Muscle of back (tissue), 13 donors: ENCODE measurements at places on chromosomes 5 and 9.

GRCh38 chr5:27594141-27594540 is 555.8 kb upstream of the CDH9 start:
- no peak for DNase-seq

GRCh38 chr5:77994943-77995342 is 218.8 kb upstream of the TBCA start:
- no peak for DNase-seq

DNA sequence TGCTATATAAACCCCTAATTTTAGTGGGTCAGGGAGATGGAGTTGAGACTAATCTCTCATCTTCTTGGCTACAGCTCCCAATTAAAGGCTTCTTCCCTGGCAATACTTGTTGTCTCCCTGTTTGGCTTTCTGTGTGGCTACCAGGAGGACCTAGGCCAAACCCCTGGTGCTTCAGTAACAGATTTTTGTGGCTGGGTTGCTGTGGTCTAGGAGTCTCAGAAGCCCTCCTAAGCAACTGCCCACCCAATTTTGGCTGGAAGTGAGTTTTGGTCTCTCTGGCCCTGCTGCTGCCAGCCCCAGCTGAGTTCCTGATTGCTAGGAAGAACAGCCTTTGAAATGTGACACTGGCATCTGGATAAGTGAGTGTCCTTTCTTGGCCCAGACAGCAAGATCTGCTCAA is 9.8 kb downstream of the RIGI start:
- DNase-seq: no peak

DNA sequence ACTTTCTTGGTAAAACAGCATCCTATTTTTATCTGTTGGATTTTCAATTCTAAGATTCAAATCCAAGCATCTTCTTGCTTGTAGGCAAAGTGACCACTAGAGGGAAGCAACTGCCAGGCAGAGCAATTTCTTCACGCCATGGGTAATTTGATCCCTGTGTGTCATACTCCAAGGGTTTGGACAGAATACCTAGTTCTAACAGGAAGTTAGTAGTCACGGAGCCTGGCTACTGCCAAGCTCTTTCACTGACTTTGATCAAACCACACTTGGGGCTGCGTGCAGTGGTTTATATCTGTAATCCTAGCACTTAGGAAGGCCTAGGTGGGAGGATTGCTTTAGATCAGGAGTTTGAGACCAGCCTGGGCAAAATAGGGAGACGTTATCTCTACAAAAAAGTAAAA is 473.6 kb upstream of the TNC start:
- peak; percentile 97 for DNase-seq

- no peak for DNase-seq
Measured at GRCh38 chr9:74951107-74951720, 1.5 kb downstream of the C9orf40 start.
